Spinal cord (tissue), 10 donors: ENCODE measurements at places on chromosomes 1 and 21. TPM values are rescaled to one million over a fixed set of nuclear protein-coding genes. Genes with fewer than 3 reads are reported as not detected.

DNA sequence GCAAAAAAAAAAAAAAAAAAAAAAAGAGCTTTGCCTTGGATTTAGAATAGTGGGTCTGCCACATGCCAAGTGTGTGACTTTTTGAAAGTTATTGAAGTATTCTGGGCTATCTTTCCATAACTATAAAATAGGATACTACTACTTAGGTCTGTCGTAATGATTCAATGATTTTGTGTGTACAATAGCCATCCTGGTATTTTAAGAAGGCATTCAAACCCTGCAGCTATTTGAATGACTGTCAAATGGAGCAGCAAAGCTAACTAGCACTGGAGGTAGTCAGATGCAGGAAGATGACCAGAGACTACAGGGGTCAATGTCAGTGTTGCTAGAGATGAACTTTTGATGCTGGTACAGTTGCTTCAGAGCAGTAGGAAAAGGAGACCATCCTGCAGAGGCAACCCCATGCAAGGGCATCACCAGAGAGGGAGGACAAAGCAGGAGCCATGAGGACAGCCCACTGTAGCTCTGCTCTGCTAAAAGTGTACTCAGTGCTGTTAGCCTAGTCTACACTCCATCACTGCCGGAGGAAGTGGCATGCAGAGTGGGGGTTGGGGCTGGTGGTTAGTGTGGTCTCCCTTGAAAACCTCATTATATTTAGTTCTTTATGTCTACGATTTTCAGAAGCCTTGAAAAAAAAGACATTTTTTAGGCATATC lies 29.0 kb downstream of the DUSP10 start:
- no peak overlapping the region for H3K4me3 ChIP-seq
- no peaks in the 10 kb centered on the region for H3K36me3 ChIP-seq
- no peak overlapping the region for H3K27ac ChIP-seq

- H3K27ac ChIP-seq = peak overlapping the region; percentile 89
- peaks cover 31% of the 10 kb centered on the region for H3K4me1 ChIP-seq
- H3K4me3 ChIP-seq = peak overlapping the region; percentile 68
Measured at GRCh38 chr1:43452789-43453441, 816 bp downstream of the HYI start.

DNA sequence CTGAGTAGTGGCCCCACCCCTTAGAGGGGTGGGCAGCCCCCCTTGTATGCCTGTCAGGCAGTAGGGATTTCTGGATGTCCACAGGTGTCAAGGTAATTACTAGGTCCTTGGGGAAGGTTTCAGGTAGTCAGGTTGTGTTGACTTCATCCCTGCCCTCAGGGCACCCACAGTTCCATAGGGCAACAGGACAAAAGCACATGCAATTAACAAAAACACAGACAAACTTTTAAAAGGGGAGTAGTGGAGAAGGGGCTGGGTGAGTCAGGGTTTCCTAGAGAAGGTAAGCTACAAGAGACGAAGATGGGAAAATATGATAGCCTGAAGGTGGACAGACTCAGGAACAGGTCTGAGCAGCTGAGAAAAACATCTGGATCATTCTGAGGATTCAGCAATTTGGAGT lies 14.1 kb downstream of the KRTCAP2 start:
- H3K27ac ChIP-seq = no peak overlapping the region
- H3K27me3 ChIP-seq = no peaks in the 10 kb centered on the region
- H3K4me3 ChIP-seq = no peak overlapping the region

DNA sequence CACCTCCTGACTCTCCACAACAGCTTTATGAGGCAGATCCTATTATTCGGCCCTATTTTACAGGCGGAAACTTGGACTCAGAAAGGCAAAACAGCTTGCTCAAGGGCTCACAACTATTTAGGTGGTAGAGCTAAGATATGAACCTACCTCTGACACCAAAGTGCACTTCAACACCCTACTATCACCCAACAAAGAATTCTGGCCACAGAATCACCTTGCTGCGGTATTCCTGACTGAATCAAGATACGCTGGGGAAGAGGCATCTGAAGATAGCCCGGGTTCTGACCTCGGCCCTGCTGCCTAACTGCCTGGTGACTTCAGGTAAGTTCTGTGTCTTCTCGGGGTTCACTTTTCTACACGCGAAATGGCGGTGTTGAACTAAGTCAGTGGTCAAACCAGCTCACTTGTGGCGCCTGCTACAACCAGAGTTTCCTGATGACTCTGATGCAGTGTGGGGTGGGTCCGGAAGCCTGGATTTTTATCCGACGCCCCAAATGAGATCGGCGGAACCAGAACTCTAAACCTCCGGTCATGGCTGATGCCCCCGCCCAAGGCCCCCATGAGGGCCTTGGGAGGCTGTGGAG lies 608 bp downstream of the PEF1 start:
- no peaks in the 10 kb centered on the region for H3K27me3 ChIP-seq
- H3K27ac ChIP-seq = peak overlapping the region; percentile 95
- H3K36me3 ChIP-seq = no peaks in the 10 kb centered on the region
- peak overlapping the region; percentile 92 for H3K4me3 ChIP-seq
- no peak for DNase-seq
- H3K4me1 ChIP-seq = peaks cover 20% of the 10 kb centered on the region

GRCh38 chr1:170758992-170759391 lies 95.1 kb downstream of the PRRX1 start:
- H3K27me3 ChIP-seq = no peaks in the 10 kb centered on the region
- H3K36me3 ChIP-seq = no peaks in the 10 kb centered on the region
- H3K4me3 ChIP-seq = no peak overlapping the region
- H3K27ac ChIP-seq = no peak overlapping the region

DNA sequence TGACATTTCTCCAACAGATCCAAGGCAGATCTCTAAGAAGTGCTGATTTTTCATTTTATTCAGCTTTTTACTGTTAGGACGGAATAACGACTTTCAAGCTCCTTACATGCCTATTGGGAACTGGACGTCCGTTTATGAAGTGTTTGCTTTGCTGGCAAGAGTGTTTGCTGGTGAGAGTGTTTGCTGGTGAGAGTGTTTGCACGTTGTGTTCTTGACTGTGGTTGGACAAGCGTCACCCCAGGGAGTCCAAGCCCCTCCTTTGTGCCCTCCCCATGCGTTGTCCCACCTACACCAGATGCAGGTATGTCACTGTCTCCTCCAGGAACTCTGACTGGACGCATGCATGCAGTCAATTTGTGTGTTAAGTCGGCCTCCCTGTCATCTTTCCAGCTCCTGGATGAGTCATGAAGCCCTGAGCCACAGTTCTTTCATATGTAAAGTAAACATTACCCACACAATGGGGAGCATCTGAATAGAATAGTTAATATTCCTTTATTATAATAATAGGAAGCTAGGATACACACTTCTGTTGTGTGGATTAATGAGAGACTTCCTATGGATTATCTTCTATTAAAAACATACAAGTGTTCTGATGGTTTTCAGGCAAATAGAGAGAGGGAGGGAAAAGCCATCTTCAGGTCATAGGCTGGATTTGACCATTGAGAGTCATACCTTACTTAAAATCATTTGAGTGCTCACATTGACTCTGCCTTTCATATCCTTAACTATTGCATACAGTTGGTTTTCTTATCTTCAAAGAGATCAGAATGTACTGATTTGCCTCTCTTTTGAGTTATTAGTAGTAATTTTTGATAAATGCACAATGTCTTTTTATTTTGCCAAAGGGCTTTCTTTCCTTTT lies 119.2 kb downstream of the GALNT2 start:
- H3K4me3 ChIP-seq = no peak overlapping the region
- peaks cover 6% of the 10 kb centered on the region for H3K4me1 ChIP-seq
- no peaks in the 10 kb centered on the region for H3K36me3 ChIP-seq
- no peaks in the 10 kb centered on the region for H3K27me3 ChIP-seq
- DNase-seq = no peak
- H3K27ac ChIP-seq = no peak overlapping the region

- H3K4me1 ChIP-seq = no peaks in the 10 kb centered on the region
- DNase-seq = no peak
- no peak overlapping the region for H3K4me3 ChIP-seq
- H3K36me3 ChIP-seq = no peaks in the 10 kb centered on the region
Measured at GRCh38 chr1:79903321-79903720, 896.8 kb upstream of the ADGRL4 start.

DNA sequence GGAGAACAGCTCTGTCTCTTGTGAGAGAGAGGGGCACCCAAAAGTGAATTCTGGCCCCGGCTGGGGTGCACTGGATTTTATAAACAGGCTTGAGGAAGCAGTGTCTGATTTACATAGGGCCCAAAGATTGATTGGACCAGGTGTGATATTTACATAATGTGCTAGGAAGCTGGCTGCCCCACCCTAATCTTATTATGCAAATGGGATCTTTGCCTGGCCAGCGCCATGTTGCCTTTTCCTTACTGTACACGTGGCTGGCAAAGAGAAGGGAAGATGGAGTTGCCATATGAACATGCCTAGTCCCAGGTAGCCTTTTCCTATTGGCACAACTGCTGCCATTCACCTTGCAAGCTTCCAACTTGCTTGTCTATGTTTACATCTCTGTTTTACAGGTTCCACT lies 29.0 kb upstream of the CFHR4 start:
- no peak overlapping the region for H3K27ac ChIP-seq
- H3K4me3 ChIP-seq = no peak overlapping the region
- H3K27me3 ChIP-seq = no peaks in the 10 kb centered on the region
- DNase-seq = no peak
- H3K4me1 ChIP-seq = no peaks in the 10 kb centered on the region

GRCh38 chr1:236176337-236177336 lies 34.3 kb downstream of the GPR137B start:
- H3K27ac ChIP-seq = no peak overlapping the region
- H3K27me3 ChIP-seq = no peaks in the 10 kb centered on the region
- no peak overlapping the region for H3K4me3 ChIP-seq
- H3K4me1 ChIP-seq = peaks cover 6% of the 10 kb centered on the region
- peaks cover 22% of the 10 kb centered on the region for H3K36me3 ChIP-seq

- DNase-seq = no peak
- no peak overlapping the region for H3K27ac ChIP-seq
- no peaks in the 10 kb centered on the region for H3K4me1 ChIP-seq
- H3K36me3 ChIP-seq = no peaks in the 10 kb centered on the region
- no peak overlapping the region for H3K4me3 ChIP-seq
Measured at GRCh38 chr1:58312461-58312860, 234.1 kb downstream of the OMA1 start.

DNA sequence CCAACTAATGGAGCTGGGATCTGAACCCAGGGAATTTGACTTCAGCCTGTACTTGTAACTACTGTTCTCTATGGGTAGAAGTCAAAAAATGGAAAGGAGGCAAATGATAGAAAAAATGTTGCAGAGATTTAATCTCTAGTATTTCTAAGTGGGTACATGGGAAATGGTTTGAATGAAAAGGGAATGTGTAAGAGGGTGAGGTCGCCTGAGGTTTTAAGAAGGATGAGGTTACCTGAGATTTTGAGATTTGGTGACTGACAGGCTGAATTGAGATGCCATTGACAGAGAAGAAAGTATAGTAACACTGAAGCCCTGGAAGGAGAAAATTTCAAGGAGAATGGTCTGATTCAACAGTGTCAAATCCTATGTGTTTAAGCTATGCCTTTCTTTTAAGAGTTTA lies 5.5 kb downstream of the CAMSAP2 start:
- no peaks in the 10 kb centered on the region for H3K27me3 ChIP-seq
- no peak overlapping the region for H3K4me3 ChIP-seq
- no peak for DNase-seq
- no peak overlapping the region for H3K27ac ChIP-seq
- H3K4me1 ChIP-seq = peaks cover 2% of the 10 kb centered on the region

- H3K4me3 ChIP-seq = no peak overlapping the region
- DNase-seq = no peak
- no peak overlapping the region for H3K27ac ChIP-seq
- peaks cover 24% of the 10 kb centered on the region for H3K4me1 ChIP-seq
- H3K36me3 ChIP-seq = no peaks in the 10 kb centered on the region
Measured at GRCh38 chr1:1914101-1914970, 724 bp upstream of the CALML6 start.

- H3K36me3 ChIP-seq = no peaks in the 10 kb centered on the region
- DNase-seq = no peak
- no peaks in the 10 kb centered on the region for H3K27me3 ChIP-seq
- H3K4me1 ChIP-seq = peaks cover 9% of the 10 kb centered on the region
- H3K27ac ChIP-seq = no peak overlapping the region
Measured at GRCh38 chr1:38175121-38175520, 128.5 kb upstream of the POU3F1 start.

GRCh38 chr1:161198897-161199431 lies at the start of gene ADAMTS4:
Gene ADAMTS4 (minus strand): TSS chr1:161199054. CDS start chr1:161198627, 427 bp downstream.
- peak; percentile 68 for DNase-seq
- peaks cover 9% of the 10 kb centered on the region for H3K36me3 ChIP-seq
- peak within 1 kb of the TSS; percentile 37 for H3K4me3 ChIP-seq
- H3K27me3 ChIP-seq = no peaks in the 10 kb centered on the region
- H3K27ac ChIP-seq = peak within 1 kb of the TSS; percentile 99
- peaks cover 74% of the 10 kb centered on the region for H3K4me1 ChIP-seq

GRCh38 chr21:36397606-36398005 lies 12.4 kb downstream of the CHAF1B start:
- DNase-seq = no peak
- peaks cover 23% of the 10 kb centered on the region for H3K36me3 ChIP-seq
- no peak overlapping the region for H3K27ac ChIP-seq
- no peaks in the 10 kb centered on the region for H3K27me3 ChIP-seq

DNA sequence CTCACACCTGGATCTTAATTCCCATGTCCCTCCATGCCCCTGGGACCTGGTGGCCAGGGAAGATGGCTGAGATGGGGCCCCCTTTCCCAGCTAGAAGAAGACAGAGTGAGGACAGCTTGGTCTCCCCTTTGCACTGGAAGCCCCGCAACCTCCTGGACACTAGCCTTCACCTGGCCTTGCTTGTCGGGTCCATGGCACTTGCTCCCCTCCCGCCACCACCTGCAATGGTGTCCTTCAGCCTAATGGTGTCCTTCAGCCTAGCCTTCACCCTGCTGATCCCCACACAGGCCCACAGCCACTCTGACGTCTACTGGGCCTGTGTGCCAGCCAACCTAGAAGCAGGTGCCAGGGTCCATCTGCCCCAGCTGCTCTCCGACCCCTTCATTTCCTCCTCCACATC lies 45.9 kb upstream of the EDN2 start:
- no peaks in the 10 kb centered on the region for H3K27me3 ChIP-seq
- H3K4me1 ChIP-seq = no peaks in the 10 kb centered on the region
- peaks cover 2% of the 10 kb centered on the region for H3K36me3 ChIP-seq
- DNase-seq = no peak

- DNase-seq = no peak
- no peak overlapping the region for H3K4me3 ChIP-seq
- H3K36me3 ChIP-seq = peaks cover 3% of the 10 kb centered on the region
Measured at GRCh38 chr21:43312011-43312410, 114.9 kb downstream of the SIK1 start.

- no peaks in the 10 kb centered on the region for H3K36me3 ChIP-seq
- H3K27me3 ChIP-seq = no peaks in the 10 kb centered on the region
- DNase-seq = no peak
- no peak overlapping the region for H3K27ac ChIP-seq
Measured at GRCh38 chr21:37557261-37557950, 190.8 kb downstream of the DYRK1A start.

The S100A6 gene
- 276 TPM for total RNA-seq

The OR2L13 gene
- 2.6 TPM for total RNA-seq

The TMEM125 gene
- 7.5 TPM for total RNA-seq

The SERINC2 gene
- total RNA-seq = 2.3 TPM

The CYP4A11 gene
- 0.72 TPM for total RNA-seq

The FLG2 gene
- not detected for total RNA-seq
